ENCODE measurements at places on chromosomes 6 and 20.

DNA sequence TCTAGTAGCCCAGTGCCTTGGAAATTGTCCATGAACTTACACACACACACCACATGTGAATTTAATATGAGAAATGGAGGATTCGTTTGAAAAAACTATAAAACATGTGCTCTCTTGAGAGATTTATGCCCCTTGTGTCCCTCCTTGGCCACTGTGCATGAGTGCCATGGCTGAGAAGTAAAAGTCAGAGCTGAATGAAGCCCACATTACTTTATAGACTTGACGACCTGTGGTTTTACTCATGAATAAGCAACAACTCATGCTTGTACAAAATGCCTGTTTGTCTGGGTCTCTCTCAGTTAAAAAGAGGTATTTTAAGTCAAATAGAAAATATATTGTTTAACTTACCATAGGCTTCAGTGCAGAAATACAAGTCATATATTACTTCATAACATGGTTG lies 102.7 kb downstream of the KCNQ5 start:
- DNase-seq: peak; percentile 34

GRCh38 chr6:156197513-156197912 lies 579.7 kb upstream of the ARID1B start:
- DNase-seq: no peak

DNA sequence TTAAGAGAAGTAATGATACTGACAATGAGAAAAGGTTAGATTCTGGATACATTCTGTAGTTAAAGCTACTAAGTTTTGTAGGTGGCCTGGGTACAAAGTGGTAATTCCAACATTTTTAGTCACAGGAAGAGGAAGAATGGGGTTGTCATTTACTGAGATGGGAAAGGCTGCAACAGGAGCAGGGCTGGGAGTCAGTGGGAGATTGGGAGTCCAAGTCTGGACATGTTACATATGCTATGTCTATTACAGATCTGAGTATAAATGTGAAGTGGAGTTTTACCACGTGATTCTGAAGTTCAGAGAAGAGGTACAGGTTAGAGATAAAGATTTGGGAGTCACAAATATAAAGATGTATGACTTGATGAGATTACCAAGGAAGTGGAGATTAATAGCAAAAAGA lies 116.2 kb downstream of the RWDD2A start:
- DNase-seq: peak; percentile 7

GRCh38 chr6:150056916-150057315 lies 12.0 kb downstream of the ULBP3 start:
- no peak for DNase-seq

- DNase-seq: no peak
Observed at GRCh38 chr6:111759331-111759835, 113.9 kb downstream of the FYN start.

GRCh38 chr6:35216851-35217811 lies 3.4 kb downstream of the SCUBE3 start:
- DNase-seq: no peak

- no peak for DNase-seq
Observed at GRCh38 chr6:3296078-3296477, 37.3 kb downstream of the PSMG4 start.

DNA sequence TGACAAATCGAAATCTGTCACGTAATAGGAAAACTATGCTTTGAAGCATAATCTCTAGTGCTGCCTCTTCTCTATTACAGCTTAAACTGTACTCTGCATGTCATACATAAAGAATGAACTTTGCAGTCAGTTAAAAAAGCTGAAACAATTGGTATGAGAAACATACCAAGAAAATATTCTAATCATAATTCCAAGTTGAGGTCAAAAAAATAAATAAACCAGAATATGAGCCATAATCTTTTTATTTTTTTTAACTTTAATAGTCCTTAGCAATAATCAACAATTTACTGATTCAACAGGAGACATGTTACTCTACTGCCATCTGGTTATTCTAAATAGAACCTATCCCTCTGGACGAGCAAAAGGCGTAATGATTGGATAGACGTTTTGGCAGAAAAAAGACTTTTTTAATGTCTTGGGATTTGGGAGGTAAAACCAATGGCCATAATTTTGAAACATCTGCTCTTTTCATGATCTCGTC lies 224.4 kb upstream of the FLRT3 start:
- DNase-seq: no peak

All from ELR (cell line).